ENCODE measurements at places on chromosomes 16 and 17. TPM values are rescaled to one million over a fixed set of nuclear protein-coding genes. Genes with fewer than 3 reads are reported as not detected.

EPX gene
- not detected for total RNA-seq

ZNF597 gene
- total RNA-seq: 1.7 TPM

APOH gene
- 3,370 TPM for total RNA-seq

- no peak for DNase-seq
Observed at GRCh38 chr16:67040906-67041305, 12.0 kb downstream of the CBFB start.

GRCh38 chr17:39598047-39598481 lies 9.7 kb downstream of the NEUROD2 start:
- DNase-seq: no peak

DNA sequence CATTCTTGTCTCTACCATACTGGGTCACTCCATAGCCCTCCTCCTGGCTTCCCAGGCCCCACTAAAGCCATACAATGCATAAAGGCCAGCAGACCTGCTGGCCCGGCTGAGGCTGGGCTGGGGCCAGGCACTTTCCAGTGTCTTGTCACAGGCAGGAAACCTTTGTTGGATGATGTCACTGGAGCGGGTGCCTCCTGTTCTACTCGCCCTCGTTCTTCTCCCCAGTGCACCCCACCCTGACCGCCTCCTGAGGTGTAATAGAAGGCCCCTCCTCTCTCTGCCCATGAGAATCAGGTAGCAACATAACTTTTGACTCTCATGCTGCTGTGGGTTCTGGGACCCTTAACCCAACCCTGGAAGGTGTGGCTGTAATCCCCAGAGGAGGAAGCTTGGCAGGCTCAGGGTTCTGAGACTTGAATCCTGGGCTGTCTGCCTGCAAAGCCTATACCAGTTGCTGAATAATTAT lies 54.2 kb upstream of the IL34 start:
- no peak for DNase-seq

All from right lobe of liver (tissue), 6 donors.